H7 (cell line): ENCODE measurements at places on chromosomes 3 and 15.
A peak's percentile ranks its signal among the peaks of the same experiment; 100 is the strongest.

GRCh38 chr3:43361077-43361476 lies 74.7 kb downstream of the SNRK start:
- no peak for DNase-seq

DNA sequence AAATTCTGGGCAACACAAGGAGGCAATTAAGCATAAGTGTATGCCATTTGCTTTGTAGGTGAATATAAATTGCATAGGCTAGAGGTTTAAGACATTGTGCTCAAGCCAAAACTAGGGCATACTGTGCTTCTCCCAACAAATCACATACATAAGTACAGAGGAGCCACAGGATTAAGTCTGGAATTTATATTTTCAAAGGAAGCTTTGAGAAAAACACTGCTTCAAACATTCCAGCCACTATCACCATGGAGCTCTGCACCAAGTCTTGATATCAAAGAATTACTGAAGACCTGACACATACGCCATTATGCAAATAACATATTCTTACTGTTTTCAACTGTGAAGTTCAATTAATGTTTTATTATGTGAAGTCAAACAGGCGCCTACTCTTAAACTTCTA lies 119.4 kb upstream of the NPHP3 start:
- DNase-seq = no peak

- no peak for DNase-seq
Measured at GRCh38 chr3:21573291-21573690, 177.7 kb downstream of the ZNF385D start.

DNA sequence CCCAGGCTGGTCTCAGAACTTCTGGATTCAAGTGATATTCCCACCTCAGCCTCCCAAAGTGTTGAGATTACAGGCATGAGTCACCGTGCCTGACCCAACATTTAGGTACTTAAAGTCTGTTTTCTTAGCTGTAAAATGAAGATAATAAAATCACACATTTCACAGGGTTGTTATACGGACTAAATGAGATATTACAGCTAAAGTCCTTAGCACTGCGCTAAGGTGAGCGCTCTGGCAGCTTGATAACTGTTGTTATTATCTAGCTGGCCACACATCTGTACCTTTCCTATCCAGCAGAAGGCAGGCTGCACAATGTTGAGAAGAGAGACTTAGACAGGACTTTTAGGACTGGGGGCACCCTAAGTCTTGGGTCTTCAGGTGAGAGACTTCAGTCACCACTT lies 2.7 kb upstream of the LIPH start:
- DNase-seq = no peak

DNA sequence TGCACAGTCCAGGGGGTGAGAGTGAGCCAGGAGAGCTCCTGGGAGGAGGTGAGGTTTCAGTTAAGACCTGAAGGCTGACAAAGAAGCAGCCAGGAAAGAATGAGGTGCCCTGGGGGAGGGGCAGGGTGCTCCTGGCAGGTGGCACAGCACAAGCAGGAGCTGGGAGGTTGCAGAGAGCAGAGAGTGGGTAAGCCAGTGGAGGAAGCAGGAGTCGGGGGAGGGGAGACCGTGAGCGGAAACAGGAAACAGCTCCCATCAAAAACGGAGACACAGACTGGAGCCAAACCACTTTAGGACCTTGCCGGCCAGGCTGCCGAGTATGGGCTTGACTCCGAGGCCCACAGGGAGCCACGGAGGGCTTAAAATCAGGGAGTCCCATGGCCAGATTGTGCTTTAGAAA lies 12.1 kb upstream of the FBLN2 start:
- DNase-seq = peak; percentile 45

- DNase-seq = no peak
Measured at GRCh38 chr15:59906046-59906445, 98.1 kb upstream of the FOXB1 start.

DNA sequence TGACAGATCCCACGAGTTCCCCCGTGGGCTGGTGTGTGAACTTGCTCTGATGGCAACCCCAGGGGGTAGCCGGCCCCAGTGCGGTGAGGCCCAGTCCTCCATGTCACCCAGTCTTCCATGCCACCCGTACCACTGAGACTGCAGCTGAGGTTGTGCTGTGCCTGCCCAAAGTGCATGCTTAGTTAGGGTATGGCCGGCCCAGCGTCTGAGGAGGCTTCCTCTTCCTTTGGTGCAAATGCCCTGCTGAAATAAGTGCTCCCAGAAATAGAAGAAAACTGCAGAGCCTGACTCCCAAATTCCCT lies 31.5 kb downstream of the MGLL start:
- no peak for DNase-seq

GRCh38 chr3:192372616-192373015 lies 354.7 kb downstream of the FGF12 start:
- no peak for DNase-seq

- no peak for DNase-seq
Measured at GRCh38 chr3:187951452-187952190, 202.3 kb upstream of the LPP start.

DNA sequence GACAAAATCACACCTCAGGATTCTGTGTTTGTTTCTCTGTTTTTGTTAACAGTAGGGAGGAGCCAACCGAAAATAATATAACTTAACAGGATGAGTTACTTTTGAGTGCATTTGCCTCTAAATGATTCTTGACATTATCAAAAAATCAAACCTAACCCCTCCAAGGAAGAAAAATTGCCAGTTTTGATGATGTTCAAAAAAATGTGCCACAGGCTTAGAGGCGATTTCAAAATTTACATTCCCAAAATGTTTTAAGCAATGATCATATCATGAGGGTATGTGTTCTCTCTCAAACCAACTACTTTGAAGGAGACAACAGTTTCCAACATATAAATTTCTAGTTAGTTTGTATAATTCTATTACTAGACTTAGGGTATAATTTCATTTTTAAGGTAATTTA lies 6.7 kb downstream of the VGLL3 start:
- no peak for DNase-seq

DNA sequence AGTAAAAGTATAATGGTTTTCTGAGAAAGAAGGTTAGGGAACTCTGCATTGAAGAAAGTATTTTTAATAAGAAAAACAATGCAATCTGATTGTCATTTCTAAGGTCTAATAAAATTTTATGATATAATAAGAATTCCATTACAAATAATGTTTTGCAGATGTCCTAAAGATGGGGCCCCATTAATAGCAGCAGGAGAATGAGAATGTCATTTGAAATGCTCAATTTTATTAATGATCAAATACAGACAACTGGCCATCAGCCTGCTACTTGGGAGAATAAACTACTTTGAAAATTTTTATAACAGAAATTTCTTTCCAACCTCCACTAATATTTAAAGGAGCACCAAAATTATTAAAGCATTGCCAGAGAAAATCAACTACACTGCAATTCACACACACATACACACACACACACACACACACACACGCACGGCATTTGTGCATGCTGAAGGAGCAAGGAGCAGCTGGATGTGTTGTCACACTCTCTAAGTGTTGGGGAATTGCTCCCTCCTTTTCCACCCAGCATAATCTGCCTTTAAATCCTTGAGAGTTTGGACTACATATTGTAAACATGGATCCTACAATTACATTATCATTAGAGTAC lies 109.5 kb downstream of the THRB start:
- DNase-seq = no peak

- DNase-seq = no peak
Measured at GRCh38 chr3:102174832-102175374, 259.9 kb upstream of the ZPLD1 start.

DNA sequence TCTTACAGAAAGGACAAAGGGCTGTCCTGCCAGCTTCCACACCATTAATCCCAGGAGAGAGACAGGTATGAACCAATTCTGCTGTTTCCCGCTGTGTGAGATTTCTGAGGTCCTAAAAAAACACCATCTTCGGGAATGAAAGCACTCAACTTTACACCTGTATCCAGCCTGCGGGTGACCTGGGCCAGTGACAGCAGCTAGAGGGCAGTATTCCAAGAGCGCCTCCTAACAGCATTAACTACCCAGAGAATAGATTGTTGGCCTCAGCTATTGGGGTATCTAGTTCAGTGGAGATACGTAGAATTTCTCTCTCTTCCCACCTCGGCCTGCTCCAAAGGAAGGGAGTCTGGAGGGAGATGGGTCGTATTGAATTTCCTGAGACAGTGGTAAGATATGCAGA lies 55.1 kb downstream of the WDR76 start:
- peak; percentile 70 for DNase-seq

DNA sequence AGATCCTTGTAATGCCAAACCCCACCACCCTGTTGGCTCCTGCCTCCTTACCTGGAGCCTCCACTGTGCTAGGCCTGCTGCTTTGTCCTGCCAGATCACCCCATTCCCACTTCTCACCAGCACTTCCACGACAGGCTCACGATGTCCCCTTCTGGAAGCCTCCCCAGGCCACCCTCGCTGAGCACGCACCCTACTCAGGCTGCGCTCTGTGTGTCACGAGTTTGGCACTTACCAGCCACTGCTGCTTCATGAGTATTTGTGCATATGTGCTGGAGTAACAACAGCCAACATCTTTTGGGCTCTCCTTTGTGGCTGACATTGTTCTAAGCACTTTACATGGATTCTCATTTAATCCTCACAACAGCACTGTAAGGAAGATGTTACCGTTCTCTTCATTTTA lies 58.1 kb downstream of the PDIA5 start:
- no peak for DNase-seq

- DNase-seq = no peak
Measured at GRCh38 chr3:120555657-120556509, 40.3 kb upstream of the NDUFB4 start.

DNA sequence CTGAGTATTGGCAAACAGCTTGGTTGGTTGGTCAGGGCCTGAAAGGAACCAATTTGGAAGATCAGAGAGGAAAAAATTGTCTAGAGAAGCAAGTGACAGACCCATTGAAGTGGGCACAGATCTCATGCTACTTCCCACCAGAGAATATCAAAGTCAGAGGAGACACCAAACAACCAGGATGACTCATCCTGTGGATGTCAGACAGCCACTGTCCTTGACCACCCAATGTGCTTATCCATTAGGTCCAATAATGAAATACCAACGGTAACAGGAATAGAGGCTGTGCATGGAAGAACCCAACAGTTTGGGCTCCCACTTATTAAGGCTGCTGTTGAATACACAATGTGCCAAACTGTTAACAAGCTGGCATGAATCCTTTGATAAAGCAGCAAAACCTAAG lies 323.1 kb upstream of the ATP11B start:
- DNase-seq = no peak

- DNase-seq = no peak
Measured at GRCh38 chr3:29050155-29050554, 230.7 kb upstream of the RBMS3 start.

DNA sequence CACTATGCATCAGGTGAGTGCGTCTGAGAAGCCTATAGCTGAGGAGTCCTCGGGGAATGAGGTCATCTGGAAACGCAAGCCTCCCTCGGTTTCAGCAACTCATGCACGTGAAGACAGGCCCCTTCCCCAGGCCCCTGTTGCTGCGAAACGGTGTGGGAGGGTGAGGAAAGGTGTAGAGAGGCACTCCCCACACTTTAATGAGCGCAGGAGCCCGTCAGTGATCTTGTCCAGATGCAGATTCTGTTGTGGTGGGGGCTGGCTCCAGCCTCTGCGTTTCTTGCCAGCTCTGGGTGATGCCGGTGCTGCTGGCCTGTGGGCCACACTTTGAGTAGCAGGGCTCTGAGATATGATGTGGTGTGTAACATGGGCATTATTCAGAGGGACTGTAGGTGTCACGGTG lies 38.6 kb upstream of the LACTB start:
- no peak for DNase-seq

DNA sequence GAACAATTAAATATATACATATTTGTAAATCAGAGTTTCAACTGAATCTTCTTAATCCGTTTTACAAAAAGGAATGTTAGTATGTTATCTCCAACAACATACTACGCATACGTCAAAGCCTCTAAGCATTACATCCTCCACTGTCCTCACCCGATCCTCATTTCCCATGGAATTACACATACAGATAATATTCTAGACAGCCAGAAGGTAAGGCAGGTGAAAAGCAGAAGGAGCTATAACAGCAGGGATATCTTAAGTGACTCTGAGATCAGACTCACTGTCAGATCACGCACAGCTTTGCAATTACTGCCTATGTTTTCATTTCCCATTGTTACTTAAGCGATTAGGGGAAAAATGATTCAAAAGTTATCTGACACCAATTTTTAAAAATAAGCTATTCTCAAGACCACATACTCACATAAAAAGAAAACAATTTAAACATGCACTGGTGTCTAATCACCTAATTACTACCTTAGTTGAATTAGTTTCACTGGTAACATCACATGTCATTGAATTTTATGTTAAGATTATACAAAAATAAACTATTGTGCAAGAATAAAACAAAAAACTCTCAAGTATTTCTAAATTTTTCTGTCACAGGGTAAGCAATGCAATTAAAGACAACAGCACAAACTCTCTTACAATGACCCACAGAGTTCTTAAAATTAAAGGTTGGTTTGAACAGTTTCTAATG lies 92.8 kb downstream of the TBL1XR1 start:
- DNase-seq = no peak

GRCh38 chr3:23810343-23811184 lies 4.8 kb downstream of the UBE2E1 start:
- peak; percentile 87 for DNase-seq

DNA sequence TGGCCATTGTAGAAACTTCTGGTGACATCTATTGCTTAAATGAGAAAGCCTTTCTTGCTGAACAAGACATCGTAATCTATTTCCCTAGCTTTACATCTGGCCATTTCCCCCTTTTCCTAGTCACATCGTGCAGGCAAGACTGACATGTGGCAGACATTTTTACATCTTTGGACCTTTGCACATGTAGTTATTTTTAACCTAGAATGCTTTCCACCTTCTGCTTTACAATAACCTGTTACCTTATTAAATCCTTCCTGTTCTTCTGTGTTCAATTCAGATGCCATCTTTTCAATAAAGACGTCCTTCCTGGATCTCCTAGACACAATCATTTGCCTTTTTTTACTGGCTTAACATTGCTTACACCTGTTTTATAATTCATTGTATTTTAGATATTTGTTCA lies 343.3 kb downstream of the DIPK2A start:
- DNase-seq = no peak

GRCh38 chr3:73680391-73681095 lies 55.8 kb upstream of the PDZRN3 start:
- no peak for DNase-seq

DNA sequence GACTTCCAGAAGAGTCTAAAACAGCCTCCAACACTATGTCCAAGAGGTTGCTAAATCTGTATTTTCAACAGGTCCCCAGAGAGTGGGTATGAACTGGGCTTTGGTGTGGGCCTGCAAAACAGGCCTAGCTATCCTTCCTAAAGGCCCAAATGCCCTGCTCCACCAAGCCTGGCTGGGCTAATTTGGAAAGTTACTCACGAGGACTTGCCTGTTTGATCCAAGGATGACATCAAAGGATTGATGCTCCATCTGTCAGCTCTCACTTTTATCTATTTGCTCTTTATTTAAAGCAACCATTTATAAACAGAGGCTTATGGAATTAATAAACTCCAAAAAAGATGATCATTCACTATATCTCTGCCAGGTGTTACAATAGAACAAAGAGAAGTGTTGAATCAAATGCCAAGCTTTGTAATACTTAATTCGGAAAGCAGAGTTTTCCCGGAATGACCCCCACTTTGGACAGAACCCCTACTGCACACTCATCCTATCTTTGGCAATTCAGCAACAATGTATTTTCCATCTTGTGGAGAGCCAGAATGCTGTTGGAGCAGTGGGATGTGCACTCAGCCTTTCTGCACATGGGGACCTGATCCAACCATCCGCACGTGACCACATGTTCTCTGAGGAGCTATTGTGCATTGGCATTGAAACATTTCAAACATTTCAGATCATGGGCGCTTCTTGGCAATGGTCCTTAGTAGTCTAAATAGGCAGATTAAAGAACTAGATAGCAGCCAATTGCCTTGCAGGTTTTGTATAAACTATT lies 163.3 kb upstream of the THBS1 start:
- no peak for DNase-seq

- DNase-seq = no peak
Measured at GRCh38 chr15:88656760-88657221, 18.0 kb downstream of the ISG20 start.
